Non-pigmented ciliary epithelial cell (primary cell): ENCODE measurements at places on chromosomes 12 and 14.

- DNase-seq, result no peak
These were observed 54.1 kb downstream of the LRP6 start for GRCh38 chr12:12212769-12213168.

- DNase-seq, result no peak
These were observed 127.3 kb downstream of the SLC6A15 start for GRCh38 chr12:84785281-84785680.

DNA sequence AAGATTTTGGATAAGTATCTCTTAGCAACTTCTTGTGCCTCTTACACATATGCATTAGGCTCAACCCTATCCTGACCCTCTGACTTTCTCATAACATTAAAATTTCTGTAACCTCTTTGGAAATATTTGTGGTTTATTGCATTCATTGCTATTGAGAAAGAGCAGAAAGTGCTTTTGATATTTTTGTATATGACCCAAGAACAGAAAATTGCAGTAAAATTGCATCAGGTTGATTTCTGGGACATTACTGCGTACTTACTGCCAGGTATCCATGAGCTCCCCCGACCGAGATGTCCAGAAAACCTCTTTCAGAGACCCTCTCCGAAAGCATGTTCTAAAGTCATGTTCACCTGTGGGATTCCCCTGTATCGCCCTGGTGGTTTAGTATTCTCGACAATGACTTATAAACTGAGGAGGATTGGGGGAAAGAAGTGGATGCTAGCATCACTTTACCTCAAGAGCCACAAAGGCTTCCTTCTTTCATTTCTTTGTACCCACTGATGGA lies 14.5 kb upstream of the IL22 start:
- DNase-seq, result no peak

DNA sequence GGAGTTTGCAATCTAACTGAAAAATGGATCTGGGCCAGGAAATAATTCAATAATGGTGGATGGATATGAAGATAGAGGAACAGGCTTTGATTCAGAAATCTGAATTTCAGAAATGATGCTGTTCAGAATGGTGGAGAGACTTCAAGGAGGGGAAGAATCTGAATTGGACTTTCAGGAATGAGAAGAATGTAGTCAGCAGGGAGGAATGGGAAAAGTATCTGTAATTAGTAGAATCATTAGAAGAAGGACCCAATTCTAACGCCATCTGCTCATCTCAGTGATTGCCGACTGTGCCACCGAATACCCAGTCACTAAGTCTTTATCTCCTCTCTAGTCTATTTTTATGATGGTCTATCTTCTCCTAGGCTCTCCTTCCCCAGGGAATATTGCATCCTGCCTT lies 363.2 kb downstream of the GALC start:
- DNase-seq, result no peak

- DNase-seq, result no peak
These were observed 477.0 kb downstream of the TMEM121 start for GRCh38 chr14:106003351-106003750.

DNA sequence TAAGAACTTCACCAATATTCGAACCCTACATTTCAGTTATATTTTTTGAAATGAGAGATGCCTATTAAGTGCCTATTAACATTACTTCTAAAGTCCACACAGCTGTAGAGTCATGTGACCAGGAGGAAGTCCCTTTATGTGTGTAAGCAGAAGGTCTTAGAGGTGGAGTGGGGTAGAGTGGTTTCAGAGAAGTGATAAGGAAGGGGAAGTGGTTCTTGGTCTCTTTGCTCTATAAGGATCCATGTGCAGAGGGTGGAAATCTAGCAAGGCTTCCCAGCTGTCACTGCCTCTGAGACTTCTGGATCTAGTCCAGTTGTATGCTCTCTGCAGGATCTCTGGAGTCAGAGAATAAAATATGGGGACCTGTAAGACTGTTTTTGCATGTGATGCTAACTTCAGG lies 673.9 kb downstream of the FLRT2 start:
- no peak for DNase-seq

DNA sequence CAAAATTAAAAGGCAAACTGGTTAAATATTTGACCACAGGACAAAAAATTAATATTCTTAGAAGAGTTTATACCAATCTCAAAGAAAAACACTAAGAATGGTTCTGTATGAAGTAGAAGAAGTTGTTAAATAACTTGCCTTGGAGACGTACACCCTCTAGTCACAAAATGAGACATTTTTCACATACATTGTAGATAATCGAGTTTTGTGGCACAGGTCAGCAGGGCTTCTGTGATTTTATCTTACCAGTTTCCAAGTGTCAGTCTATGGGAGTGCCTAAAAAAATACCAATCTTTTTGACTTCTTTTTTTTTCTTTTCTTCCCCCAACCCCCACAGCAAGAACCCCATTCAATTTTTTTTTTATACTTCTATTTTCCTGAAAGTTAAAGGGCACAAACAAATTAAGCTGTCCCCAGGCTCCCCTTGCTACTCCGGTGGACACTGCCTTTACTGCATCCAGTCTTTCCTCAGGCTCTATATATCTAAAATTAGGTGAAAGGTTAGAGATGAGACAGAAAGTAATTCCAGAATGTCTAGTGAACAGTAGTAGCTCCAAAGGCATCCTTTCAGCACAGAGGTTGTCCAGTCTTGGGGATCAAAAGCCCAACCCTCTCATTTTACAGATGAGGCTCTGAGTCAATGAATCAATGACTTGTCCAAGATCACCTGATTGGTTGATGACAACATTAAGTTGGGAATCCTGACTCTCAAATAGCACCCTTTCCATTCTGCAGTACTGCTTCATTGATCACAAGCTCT lies 6.2 kb downstream of the LIMA1 start:
- DNase-seq, result no peak

DNA sequence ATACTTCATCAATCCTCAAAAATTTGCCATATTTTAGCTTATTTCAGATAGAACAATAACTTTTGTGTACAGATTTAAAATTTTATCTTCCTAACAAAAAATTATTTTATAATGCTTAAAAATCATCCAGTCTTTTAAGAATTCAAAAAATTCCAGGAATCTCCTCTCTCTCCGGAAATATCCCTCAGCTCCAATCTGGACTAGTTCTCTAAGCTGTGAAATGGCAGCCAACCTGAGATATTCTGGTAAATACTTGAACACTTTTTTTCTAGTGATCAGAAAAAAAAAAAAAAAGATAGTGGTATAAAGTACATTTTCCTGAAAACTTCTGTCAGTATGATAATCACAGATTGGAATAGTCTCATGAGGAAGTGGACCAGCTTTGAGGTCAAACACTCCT lies 57.6 kb downstream of the SSPN start:
- no peak for DNase-seq

GRCh38 chr14:104578321-104578720 lies 1.2 kb upstream of the C14orf180 start:
- no peak for DNase-seq

DNA sequence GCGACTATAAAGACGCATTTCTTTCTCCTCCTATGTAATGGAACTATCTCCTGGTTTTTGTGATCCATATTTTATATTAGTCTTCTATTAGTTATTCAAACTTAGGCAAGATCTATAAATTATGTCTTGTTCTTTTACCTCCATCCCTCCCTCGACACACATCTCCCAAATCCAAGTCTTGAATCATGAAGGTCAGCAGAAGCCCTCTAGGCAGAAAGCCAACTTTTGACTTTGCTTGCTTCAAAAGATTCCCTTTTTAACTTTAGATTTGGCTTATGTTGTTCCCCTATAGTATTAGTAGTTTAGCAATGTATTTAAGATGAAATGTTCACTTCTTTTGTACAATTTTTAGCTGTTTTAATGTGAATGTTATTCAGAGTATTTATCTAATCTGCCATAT lies 689.8 kb downstream of the SLC6A15 start:
- no peak for DNase-seq

DNA sequence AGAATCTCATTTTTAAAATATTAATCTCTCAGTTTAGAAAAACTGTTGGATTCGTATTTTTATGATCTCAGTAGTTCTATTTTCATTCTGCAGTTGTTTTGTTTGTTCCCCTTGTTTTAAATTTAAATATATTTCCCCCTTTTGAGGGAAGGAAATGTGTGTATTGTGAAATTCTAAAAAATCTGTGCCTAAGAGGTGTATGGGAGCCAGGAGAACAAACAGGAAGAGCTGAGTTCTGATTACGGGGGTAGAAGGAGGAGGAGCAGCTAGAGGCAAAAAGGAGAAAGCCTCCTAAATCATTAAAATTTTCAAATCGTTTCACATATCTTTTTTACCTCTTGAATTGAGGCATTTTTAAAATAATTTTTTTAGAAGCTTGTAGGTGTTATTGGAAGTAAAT lies 2.3 kb downstream of the RDH12 start:
- no peak for DNase-seq

GRCh38 chr14:102633906-102634595 lies 41.6 kb downstream of the RCOR1 start:
- DNase-seq, result no peak

DNA sequence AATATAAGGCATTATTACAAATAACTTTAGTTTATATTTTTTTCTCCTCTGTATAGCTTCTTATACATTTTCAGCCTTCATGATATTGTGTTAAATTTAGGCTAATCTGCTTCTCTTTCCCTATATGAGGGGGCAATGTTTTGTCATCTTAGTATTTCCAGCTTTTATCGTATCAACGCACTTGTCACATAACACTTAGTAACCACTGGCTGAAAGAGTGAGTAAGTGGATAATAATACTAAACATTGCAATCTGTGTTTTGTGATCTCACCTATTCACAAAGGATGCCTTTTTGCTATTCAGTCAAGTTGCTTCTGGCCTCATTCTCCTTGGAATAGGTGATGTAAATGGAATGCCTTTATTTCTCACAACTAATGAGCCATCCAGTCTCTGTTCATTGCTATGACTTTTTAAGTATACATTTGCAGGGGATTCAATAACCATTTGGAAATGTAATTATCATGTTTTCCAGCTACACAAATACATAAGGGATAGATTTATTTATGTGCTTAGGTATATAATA lies 260.9 kb downstream of the BMP4 start:
- no peak for DNase-seq

- no peak for DNase-seq
These were observed 60.3 kb downstream of the GPHN start for GRCh38 chr14:66568220-66568619.

- DNase-seq, result no peak
These were observed 7.0 kb downstream of the ACVR1B start for GRCh38 chr12:51958542-51958941.

DNA sequence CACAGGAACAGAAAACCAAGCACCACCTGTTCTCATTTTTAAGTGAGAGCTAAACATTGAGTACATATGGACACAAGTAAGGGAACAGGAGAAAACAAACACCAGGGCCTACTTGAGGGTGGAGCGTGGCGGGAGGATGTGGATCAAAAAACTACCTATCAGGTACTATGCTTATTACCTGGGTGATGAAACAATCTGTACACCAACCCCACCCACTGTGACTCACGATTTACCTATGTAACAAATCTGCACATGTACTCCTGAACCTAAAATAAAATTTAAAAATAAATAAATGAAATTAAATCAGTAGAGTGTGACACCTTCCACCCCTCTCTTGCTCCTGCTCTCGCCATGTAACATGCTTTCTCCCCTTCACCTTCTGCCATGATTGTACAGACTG lies 615.5 kb downstream of the RPL10L start:
- DNase-seq, result no peak

GRCh38 chr12:124556896-124557501 lies 10.4 kb downstream of the NCOR2 start:
- no peak for DNase-seq

DNA sequence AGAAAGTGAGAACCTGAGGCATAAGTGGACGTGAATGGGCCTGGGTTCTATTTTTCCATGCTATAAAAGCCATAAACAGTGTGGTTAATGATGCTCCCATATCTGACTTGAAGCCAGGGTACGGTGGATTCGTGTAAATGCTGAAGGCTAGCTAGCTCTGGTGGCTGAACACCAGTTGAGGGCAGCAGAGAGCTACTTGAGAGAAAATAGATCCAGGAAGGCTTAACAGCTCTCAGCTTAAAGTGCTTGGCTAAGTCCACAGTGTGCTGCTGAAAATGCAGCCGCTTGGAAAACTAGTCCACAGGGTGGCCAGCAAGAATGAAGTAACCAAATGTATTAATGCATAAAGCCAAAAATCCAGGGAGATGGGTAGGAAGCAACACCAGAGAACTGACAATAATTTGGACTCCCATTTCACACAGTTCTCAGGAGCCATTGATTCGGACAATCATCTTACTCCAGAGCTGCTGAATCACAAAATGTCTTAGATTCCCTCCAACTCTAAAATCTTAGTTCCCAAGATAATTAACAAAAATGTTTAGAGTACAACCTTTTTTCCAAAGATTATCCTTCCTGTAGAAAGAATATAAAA lies 15.0 kb upstream of the FOXG1 start:
- DNase-seq, result no peak

DNA sequence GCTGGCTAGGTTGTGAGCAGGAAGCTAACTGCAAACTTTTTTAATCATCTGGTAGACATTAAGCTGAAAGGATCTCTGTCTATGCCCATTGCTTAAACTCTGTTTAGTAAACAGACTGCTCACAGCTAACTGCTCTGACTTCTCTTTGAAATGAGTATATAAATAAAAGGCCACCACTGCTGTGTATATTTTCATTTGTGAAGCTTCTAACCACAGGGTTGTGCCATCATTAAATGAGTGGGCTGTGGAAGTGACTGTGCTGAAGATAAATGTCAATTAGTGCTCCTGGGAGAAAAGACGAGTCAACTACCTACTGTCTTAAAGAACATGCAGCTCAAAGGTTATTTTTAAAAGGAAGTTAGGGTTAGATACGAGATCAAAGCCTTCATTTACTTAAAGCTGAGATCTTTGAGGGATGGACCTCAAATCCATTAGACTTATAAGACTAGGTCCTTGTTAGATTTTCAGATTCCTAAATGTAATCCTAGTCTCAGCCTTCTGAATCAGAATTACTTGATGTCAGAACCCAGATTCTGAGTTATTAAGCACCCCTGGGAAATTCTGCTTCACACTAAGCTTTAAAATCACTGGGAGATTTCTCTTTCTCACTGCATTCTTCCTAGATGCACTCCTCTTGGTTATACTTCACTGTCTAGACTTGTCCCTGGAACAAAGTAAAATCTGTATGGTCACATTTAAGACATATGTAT lies 213.1 kb upstream of the FLRT2 start:
- no peak for DNase-seq

- no peak for DNase-seq
These were observed 70.2 kb downstream of the LLPH start for GRCh38 chr12:66060163-66060907.
